ENCODE measurements at places on chromosomes 16 and 17.

- DNase-seq: no peak
Measured at GRCh38 chr17:74803971-74804370, 27.8 kb upstream of the NAT9 start.

DNA sequence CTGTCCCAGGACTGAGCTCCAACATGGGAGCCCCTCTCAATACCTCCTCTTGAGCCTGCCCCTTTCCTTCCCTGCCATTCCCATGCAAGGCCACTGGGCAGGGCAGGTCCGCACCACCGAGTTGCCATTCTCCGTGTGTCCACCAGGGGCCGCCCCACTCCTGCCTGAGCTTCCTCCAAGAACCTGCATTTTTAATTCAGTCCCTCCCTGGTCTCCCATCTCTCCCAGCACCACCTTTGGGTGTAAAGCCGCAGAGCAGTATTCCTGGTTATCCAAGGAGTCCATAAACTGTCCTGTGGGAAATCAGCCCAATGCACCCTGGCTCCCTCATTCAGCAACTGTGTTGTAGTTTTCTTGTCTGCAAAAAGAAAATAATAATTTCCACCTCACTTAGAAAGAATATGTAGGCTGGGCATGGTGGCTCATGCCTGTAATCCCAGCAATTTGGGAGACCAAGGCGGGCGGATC is 15.9 kb upstream of the ANKRD40CL start:
- DNase-seq: peak; percentile 91

- peak; percentile 78 for DNase-seq
Measured at GRCh38 chr16:89322321-89323119, 105.0 kb downstream of the ZNF778 start.

- DNase-seq: no peak
Measured at GRCh38 chr17:39752241-39752881, 14.6 kb downstream of the GRB7 start.

DNA sequence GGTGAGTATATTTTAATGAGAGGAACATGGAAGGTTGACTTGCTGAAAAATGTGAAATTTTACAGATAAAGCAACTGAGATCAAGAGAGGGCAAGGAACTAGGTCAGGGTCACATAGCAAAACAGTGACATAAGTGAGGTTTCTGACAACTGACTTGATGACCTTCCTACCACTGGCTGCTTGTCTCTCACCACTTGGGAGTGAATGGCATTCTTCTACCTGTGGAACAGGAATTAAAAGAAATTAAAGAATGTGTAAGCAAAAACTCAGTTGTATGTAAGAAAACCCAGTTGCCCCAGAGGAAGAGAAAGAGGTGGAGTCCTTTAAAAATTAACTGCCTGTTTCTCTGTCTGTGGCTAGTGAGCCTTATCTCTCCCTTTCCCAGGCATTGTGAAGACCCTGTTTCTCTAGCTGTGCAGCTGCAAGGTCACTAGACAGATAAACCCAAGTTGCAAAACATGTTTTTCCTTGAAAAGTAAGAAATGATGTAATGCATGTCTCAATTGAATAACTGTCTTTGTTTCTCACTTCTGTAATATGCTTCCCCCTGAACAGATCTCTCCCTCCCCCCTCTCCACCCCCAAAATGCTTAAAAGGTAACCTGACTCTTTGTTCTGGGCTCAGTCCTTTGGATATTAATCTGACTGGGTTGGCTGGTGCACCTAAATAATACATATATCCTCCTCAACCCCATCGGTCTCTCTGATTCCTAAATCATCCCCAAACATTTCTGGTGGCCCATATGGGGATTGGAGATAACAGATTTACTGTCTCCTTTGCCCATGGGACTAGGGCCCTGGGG is 23.4 kb downstream of the ACSM1 start:
- DNase-seq: no peak

DNA sequence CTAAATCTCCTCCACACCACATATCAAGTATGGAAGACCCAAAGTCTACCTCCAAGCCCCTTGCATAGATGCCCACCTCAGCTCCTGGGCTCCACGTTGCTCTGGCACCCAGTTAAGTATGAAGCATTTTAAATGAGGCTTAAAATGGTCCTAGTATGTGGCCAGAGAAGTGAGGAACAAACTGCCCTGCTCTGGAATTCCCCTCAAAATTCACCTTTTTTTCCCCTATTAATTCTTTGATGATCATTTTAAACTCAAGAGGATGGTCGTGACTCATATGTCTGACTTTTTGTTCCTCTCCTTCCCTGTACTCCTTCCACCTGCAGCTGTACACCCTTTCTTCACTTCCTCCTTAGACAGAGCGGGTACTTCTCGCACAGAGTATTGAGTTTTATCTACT is 234.5 kb upstream of the MYOCD start:
- DNase-seq: no peak

GRCh38 chr17:55668312-55668920 is 54.2 kb downstream of the TMEM100 start:
- no peak for DNase-seq

GRCh38 chr17:8966926-8967325 is 1.4 kb upstream of the PIK3R5 start:
- no peak for DNase-seq

DNA sequence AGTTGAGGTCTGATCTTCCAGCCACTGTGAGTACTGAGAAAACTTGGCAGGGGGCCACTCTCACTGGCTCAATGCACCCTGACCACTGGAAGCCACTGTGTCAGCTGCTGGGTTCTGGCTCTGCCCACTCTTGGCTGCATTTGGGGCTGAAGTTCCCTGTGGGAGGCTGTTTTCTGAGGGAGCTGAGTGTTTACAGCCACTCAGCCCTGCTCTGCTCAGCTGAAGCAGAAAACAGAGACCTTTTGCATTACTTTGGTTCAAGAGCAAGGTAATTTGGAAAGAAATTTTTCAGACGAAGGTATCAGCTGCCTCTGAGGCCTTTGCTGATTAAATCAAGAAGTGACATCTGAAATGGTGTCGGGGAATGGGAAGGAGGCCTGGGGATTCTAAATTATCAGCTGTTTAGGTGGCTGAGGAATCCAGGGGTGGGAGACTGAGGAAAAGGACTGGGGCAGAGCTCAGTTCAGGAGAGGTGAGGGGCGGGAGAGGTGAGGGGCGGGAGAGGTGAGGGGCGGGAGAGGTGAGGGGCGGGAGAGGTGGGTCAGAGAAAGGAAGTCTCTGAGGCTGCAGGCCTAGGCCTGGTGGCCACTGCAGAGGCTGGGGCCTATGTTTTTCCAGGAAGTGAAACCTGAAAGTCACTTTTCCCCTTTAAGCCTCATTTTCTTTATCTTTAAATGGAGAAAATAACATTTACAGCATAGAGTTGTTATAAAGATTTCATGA is at the start of gene ACSM5:
Gene ACSM5, plus strand, starts transcription at position 137 of the 723 bp plus-strand sequence. CDS start 1,951 bp downstream, outside the sequence.
- DNase-seq: no peak

- no peak for DNase-seq
Measured at GRCh38 chr17:6474906-6475305, 30.7 kb downstream of the PIMREG start.

DNA sequence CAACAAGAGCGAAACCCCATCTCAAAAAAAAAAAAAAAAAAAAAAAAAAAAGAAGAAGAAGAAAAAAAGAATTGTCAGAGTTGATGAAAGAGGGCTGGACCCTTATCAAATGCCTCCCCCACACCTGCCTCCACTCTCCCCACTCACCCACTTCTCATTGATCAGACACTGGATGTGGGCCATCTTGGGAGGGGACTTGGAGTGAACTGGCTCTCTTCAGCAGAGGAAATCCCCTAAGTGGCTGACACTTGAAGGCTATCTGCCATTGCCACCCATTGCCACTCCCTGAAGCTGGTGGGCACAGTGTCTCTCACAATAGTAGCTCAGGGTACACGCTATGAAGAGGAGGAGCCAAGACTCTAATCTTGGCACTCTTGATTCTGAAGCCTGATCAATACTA is 1.6 kb downstream of the ITGA2B start:
- DNase-seq: no peak

- no peak for DNase-seq
Measured at GRCh38 chr17:75481194-75482068, 25.0 kb downstream of the TMEM94 start.

- no peak for DNase-seq
Measured at GRCh38 chr17:36183001-36183971, 6.8 kb upstream of the TBC1D3B start.

DNA sequence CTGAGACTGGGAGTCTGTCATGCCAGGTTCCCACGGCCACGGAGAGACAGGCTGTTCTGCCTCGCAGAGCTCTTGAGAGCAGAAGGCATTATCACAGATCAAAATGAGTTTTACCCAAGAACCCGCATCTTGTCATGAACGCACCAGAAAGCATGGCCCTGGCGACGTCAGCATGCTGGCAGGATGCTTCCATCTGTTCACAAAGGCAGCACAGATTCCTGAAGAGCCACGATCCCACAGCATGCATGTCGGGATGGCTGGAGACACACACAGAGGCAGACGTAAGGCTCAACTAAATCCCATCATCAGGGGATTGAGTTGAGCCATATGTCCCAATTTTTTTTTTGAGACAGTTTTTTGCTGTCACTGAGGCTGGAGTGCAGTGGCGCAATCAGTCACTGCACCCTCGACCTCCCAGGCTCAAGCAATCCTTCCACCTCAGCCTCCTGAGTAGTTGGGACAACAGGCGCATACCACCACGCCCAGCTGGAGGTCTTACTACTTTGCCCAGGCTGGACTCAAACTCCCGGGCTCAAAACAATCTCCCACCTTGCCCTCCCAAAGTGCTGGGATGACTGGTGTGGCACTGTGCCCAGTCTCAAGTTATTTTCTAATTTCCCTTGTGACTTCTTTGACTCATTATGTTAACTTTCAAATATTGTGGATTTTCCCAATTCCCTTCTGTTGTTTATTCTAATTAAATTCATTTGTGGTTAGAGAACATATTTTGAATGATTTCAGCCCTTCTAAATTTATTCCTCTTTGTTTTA is 11.1 kb downstream of the FANCA start:
- no peak for DNase-seq

- DNase-seq: no peak
Measured at GRCh38 chr17:59093145-59093701, 13.5 kb downstream of the TRIM37 start.

DNA sequence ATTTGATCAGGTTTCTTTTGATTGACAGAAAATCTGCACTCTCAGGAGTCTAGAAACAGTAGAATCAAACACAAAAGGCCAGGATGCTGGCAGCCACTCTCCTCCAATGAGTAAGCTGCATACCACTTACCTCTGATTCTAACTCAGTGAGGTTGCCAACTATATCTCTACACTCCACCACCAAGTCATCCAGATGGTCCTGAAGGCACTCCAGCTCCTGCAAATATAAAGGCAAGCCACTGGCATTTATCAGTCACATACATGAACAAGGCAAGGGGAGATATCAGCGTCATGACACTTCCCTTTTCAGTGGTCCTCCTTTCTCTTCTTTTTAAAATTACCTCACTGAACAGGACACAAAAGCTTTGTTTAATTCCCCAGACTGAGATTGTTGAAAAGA is 53.1 kb upstream of the CLEC18B start:
- DNase-seq: no peak

DNA sequence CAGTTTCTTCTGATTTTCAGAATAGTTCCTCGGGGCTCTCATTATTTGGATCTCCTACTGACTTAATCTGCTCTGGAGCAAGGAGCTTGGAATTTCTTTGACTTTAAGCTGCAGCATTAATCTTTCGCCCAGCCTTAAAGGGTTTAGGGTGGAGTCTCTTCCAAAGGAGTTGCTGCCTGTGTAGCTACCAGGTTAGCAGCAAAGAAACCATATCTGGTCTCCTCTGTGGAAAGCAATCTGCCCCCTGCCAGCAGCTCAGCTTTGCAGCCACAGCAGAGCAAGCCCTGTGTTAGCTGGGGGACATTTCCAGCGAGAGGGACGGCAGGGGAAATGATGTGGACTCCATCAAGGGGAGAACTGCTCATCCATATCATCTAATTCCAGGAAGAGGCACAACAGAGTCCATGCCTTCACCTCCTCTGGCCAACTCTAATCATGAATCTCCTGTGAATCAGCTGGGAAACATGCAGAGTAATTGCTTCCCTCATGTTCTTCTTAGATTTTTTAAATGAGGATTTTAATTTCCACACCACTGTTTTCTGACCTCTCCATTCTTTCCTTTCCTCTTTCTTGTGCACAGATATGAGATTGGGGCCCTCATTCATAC is 827.6 kb upstream of the CA10 start:
- DNase-seq: no peak

- no peak for DNase-seq
Measured at GRCh38 chr16:820748-821147, 20.2 kb upstream of the GNG13 start.

- DNase-seq: no peak
Measured at GRCh38 chr17:38585056-38585917, 20.5 kb downstream of the SRCIN1 start.

DNA sequence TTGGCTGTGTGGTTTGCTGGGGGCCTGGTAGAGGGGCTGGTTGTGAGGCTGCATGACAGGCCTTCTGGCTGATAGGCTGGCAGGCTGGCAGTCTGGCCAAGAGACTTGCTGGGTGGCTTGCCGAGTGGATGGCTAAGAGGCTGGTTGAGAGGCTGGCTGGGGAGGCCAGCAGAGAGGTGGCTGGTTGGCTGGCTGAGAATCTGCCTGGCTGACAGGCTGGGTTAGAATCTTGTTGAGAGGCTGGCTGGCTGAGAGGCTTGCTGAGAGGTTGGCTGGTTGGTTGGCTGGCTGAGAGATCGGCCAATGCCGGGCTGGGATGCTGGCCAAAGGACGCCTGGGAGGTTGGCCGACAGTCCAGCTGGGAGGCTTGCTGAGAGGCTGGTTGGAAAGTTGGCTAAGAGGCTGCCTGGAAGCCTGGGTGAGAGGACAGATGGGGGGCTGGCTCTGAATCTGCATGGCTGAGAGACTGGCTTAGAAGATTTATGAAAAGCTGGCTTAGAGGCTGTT is 35.9 kb upstream of the ACSM2B start:
- no peak for DNase-seq

DNA sequence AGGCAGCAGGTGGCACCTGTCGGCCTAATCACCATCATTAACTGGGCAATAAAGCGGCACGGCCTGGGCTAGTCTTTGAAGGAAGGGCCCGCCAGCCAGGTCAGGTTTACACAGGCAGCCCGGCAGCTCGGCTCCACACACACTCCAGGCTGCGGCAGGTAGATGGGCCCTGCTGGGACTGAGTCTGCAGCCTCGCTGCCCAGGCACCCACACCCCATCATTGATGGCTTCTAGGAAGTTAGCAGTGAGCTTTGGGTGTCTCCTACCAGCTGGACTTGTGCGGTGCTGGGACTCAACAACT is 6.8 kb upstream of the FOXN1 start:
- DNase-seq: no peak

GRCh38 chr17:55705847-55706246 is 16.8 kb downstream of the TMEM100 start:
- DNase-seq: no peak

- DNase-seq: peak; percentile 55
Measured at GRCh38 chr17:43745541-43745940, 13.1 kb downstream of the SOST start.

- DNase-seq: no peak
Measured at GRCh38 chr17:51730303-51731050, 428.0 kb downstream of the CA10 start.

DNA sequence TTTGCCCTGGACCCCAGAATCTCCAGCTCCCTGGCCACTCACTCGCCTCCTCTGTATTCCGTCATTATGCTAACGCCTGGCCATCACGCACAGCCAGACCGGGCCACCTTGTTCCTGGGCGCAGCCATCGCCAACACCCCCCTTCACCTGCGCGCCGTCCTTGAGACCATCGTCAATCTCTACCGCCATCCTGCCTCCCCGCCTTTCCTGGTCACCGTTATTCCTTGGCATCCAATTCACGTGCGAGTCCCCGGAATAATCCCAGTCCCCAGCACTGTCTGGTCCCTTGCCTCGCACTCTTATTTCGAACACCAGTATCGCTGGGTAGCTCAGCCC is 541 bp downstream of the VKORC1 start:
- no peak for DNase-seq

GRCh38 chr16:13780406-13781168 is 139.4 kb upstream of the ERCC4 start:
- no peak for DNase-seq

Measured in hepatic stellate cell (primary cell).